ENCODE measurements at places on chromosomes 5 and 9.

- DNase-seq: no peak
These were observed 38.4 kb downstream of the NACC2 start for GRCh38 chr9:136056546-136057235.

- DNase-seq: no peak
These were observed 521.9 kb downstream of the BNC2 start for GRCh38 chr9:16348531-16348930.

DNA sequence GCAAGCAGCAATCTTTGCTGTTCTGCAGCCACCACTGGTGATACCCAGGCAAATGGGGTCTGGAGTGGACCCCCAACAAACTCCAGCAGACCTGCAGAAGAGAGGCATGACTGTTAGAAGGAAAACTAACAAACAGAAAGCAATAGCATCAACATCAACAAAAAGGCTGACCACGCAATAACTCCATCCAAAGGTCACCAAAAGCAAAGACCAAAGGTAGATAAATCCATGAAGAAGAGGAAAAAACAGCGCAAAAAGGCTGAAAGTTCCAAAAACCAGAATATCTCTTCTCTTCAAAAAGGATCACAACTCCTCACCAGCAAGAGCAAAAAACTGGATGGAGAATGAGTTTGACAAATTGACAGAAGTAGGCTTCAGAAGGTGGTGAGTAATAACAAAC, 23.4 kb downstream of the FRMD3 start:
- no peak for DNase-seq

DNA sequence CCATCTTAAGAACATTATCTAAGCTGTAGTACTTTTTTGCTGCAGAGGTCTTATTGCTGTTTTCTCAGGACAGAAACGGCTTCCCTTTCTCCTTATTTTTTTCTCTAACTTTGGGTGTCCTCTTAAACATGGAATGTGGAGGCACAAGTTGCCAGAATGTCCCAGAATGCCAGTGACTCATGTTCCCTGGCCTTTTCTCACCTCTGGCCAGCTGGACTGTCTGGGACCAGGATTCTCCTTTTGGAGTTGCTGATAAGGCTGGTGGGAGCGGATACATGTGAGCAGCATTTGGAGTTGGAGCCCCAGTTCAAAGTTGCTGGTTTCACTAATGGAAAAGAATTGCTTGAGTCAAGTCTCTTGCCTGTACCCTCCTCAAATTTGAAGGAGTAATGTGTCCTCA, 112.8 kb downstream of the ARHGAP26 start:
- DNase-seq: no peak

- no peak for DNase-seq
These were observed 154.6 kb downstream of the OLFM1 start for GRCh38 chr9:135242049-135242396.

DNA sequence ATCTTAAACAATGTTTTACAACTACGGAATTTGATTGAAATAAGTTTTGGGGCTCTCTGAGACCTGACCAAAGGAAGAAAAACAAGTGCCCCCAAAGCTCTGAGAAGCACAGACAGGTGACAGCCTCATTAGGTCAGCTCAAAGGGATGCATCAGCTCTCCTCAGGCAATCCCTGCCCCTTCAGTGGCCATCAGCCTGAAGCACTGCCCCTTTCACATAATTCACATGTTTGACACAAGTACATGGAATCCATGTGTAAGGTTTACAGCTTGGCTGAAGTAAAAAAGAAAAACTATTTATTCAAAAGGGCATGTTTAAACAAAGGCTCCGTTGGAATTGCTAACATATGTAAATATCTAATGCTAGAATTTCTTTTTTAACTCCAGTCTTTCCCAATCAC, 56.3 kb downstream of the TSSK1B start:
- DNase-seq: no peak

- no peak for DNase-seq
These were observed 68.6 kb downstream of the VCAN start for GRCh38 chr5:83540105-83540504.

DNA sequence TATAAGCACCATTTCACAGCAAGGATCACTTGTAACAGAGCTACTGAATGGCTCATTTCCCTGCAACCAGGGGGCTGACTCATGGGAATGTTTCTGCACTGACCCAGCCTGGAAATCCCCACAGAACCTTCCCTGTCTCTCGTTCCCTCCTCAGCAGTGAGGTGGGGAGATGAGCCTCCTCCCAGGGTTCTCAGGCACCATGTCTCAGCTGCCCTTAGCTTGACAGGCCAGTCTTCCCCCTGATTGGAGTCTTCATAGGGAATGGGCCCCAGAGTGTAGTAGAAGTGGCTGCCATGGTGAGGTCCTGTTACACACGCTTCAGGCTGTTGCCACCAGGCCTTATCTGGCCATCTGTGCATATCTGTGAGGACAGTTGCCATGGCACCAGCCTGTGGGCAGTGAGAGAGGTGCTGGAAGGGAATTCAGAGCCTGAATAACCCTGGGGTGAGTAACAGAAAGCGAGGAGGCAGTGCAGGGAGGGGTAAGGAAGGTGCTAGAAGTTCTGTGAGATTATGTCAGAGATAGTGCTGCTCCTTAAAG, 324.4 kb downstream of the ENC1 start:
- DNase-seq: peak; percentile 86

All from stromal cell of bone marrow (primary cell).